ENCODE measurements at places on chromosomes 7 and 10.
A peak's percentile ranks its signal among the peaks of the same experiment; 100 is the strongest.

DNA sequence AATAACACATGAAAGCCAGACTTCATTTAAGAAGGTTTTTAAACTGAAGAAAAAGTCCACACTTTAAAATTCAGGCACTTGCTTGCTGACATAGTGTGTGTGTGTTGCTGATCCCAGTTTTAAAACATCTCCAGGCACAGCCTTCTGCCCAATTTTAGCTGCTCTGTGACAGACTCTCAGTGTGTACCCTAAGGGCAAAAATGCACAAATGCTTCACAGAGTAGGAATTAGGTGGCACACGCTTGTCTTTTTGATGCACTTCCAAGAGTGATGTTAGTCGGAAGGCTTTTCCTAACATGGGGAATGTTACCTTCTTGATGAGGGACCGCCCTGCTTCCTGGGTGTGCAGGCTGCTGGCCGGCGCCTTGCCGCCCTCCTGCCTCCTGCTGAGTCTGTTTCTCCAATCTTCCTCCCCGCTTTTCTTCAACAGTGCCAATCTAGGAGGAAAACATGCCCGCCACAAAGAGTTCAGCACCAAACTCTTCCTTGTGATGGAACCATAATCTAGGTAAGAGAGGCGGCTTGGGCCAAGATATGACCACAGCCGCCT lies 122.3 kb downstream of the SVIL start:
- DNase-seq, result peak; percentile 50

- no peak for DNase-seq
Observed at GRCh38 chr7:55030314-55030713, 11.5 kb downstream of the EGFR start.

DNA sequence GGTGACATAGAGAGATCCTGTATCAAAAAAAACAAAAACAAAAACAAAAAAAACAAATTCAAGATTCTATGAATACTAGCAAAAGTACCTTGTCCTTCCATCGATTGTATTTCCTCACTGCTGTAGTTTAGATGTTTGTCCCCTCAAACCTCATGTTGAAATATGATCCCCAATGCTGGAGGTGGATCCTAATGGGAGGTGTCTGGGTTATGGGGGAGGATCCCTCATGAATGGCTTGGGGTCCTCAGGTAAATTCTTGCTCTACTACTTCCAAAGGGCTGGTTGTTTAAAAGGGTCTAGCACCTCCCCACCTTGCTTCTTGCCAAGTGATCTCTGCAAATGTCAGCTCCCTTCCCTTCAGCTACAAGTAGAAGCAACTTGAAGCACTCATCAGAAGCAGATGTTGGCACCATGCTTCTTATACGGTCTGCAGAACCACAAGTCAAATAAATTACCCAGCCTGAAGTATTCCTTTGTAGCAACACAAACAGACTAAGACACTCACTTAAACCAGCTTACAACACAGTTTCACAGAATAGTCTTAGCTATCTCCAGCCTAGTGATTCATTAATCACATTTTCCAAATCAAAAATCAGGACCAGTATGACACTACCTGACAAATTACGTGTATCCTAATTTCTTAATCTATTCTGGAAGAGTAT lies 20.7 kb downstream of the ABI1 start:
- no peak for DNase-seq

DNA sequence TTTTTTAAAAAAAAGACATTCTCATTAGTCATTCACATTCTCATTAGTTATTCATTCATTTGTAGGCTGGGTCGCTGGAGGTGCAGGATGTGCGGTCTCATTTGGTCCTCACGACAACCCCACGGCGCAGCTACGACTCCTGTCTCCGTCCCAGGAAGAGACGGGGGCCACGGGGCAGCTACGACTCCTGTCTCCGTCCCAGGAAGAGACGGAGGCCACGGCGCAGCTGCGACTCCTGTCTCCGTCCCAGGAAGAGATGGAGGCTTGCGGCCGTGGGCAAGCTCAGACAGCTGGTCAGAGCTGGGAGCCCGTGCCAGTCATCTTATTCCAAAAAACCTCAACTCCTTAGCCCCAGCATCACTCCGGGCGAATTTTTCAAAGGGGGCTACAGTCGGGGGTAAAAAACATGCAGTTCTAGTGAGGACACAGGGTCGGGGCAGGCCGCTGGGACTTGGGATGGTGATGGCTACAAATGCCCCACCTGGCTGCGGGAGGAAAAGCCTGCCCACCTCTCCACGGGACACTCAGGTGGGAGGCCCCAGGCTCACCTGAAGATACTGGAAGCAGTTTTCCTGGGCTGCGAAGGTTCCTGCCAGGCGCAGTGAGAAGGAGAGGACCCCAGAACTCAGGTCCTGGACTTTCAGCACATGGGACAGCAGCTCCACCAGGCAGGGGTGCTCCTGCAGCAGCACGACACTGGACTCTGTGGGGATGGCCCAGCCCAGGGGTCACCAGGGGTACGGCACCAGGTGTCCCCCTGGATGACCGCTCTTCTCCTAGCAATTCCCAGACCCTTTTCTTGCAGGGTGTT lies 8.3 kb downstream of the BRAT1 start:
- DNase-seq, result no peak

DNA sequence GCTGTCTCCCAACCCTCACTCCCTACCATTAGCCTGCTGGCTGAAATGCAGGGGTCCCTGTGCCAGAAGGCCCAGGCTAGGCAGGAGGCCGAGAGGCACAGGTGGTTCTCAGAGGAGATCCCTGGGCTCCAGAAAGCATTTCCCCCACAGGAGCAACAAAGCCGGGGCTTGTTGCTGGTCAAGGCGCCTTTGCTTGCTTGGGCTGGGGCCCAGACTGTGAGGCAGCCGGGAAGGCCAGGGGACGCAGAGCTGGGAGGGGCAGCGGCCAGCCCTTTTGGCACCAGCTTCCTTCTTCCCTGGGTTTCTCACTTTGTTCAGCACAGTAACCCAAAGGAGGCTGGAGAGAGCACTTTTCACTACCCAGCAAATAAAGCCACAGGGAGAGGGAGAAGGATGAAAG lies 48.6 kb downstream of the FBXW4 start:
- DNase-seq, result no peak

- no peak for DNase-seq
Observed at GRCh38 chr7:151673216-151673615, 153.5 kb upstream of the RHEB start.

- DNase-seq, result no peak
Observed at GRCh38 chr10:95730233-95730632, 25.7 kb upstream of the ENTPD1 start.

DNA sequence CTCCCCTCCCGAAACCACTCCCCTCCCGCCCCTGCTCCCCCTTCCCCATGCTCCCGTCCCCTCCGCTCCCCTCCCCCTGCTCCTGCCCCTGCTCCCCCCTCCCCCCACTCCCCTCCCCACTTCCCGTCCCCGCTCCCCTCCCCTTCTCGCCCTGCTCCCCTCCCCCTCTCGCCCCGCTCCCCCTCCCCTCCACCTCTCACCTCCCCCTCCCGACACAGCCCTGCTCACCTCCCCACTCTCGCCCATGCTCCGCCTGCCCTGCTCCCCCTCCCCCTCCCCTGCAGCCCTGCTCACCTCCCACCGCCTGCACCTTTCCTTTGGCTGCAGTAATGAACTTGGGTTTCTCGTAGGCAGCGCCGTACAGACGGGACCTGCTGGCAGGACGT lies 49.9 kb upstream of the NKX6-2 start:
- DNase-seq, result no peak

- DNase-seq, result no peak
Observed at GRCh38 chr10:1706711-1707110, 30.6 kb downstream of the ADARB2 start.

- DNase-seq, result no peak
Observed at GRCh38 chr10:110259317-110259716, 45.4 kb downstream of the SMNDC1 start.

GRCh38 chr7:124532166-124532565 lies 233.4 kb downstream of the GPR37 start:
- peak; percentile 15 for DNase-seq

GRCh38 chr7:100545360-100546128 lies 6.5 kb downstream of the AGFG2 start:
- peak; percentile 97 for DNase-seq

Data from M059J (cell line).